ENCODE measurements at places on chromosomes 6 and 20.

GRCh38 chr20:6355754-6356451, 233.1 kb upstream of the FERMT1 start:
- H3K4me3 ChIP-seq = no peak overlapping the region
- no peak overlapping the region for H3K27ac ChIP-seq
- H3K27me3 ChIP-seq = no peaks in the 10 kb centered on the region
- no peaks in the 10 kb centered on the region for H3K4me1 ChIP-seq

GRCh38 chr20:47362361-47363219, 6.1 kb upstream of the ZMYND8 start:
- H3K4me1 ChIP-seq = peaks cover 30% of the 10 kb centered on the region
- no peaks in the 10 kb centered on the region for H3K36me3 ChIP-seq
- H3K4me3 ChIP-seq = no peak overlapping the region
- H3K27me3 ChIP-seq = no peaks in the 10 kb centered on the region
- DNase-seq = peak; percentile 11
- no peak overlapping the region for H3K27ac ChIP-seq

GRCh38 chr20:62727584-62728027, 19.0 kb downstream of the NTSR1 start:
- H3K4me1 ChIP-seq = peaks cover 16% of the 10 kb centered on the region
- DNase-seq = no peak
- no peak overlapping the region for H3K4me3 ChIP-seq
- H3K36me3 ChIP-seq = no peaks in the 10 kb centered on the region
- H3K27me3 ChIP-seq = no peaks in the 10 kb centered on the region
- H3K27ac ChIP-seq = no peak overlapping the region

DNA sequence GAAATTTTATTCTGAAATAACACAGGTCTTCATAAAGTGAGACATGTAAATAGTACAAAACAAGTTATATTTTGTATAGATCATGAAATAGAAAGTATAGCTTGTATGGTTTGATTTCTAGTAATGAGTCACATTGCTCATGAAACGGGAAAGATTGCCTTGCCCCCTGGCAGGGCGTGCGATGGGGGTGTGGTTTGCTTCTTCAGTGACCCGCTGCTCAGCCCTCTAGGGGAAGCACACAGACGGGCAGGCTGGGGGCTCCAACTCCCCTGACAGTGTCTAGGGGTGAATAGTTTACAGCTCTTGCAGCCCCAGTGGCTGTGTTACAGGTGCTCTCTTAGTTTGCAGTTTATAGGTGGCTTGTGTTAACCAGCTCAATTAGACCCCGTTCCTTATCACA, 170.5 kb upstream of the RGS17 start:
- no peaks in the 10 kb centered on the region for H3K4me1 ChIP-seq
- DNase-seq = no peak
- no peak overlapping the region for H3K4me3 ChIP-seq
- no peak overlapping the region for H3K27ac ChIP-seq
- no peaks in the 10 kb centered on the region for H3K27me3 ChIP-seq

DNA sequence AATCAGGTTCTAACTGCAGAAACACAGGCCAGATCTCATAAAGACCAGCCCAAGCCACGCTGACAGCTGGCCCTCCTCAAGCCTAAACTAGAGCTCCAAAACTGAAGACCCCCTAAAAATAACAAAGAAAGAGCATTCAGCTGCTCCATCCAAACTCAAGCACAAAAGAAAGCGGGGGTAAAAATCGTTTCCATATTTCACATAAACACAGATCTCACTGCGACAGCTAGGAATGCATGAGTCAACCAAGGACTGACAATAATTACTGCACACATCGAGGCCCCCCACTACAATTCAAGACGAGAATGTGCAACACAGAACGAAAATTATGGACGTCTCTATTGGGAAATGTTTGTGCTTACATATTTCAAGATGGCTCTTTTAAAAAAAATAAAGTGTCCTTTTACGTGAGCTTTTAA, 31.1 kb downstream of the CNKSR3 start:
- no peak overlapping the region for H3K4me3 ChIP-seq
- no peak for DNase-seq
- no peaks in the 10 kb centered on the region for H3K36me3 ChIP-seq
- no peaks in the 10 kb centered on the region for H3K27me3 ChIP-seq
- no peak overlapping the region for H3K27ac ChIP-seq

GRCh38 chr20:62405108-62405980, 1.7 kb downstream of the CABLES2 start:
- H3K27me3 ChIP-seq = no peaks in the 10 kb centered on the region
- no peaks in the 10 kb centered on the region for H3K36me3 ChIP-seq
- no peak overlapping the region for H3K4me3 ChIP-seq
- no peak for DNase-seq

All from natural killer cell (primary cell).